ENCODE measurements at places on chromosomes 1 and 21. TPM values are rescaled to one million over a fixed set of nuclear protein-coding genes. Genes with fewer than 3 reads are reported as not detected.

Gene LCE1A
- polyA plus RNA-seq, result 1.0 TPM

Gene DCST2
- polyA plus RNA-seq, result 7.8 TPM

Gene CTSE
- 3.1 TPM for polyA plus RNA-seq

Gene DDR2
- 2.1 TPM for polyA plus RNA-seq

Gene DNALI1
- 2.1 TPM for polyA plus RNA-seq

Gene PRDM16
- 0.55 TPM for polyA plus RNA-seq

Gene TIE1
- 8.3 TPM for polyA plus RNA-seq

Gene SLC25A24
- polyA plus RNA-seq, result 13.7 TPM

Gene ORC1
- polyA plus RNA-seq, result 0.96 TPM

Gene ZNF678
- 2.3 TPM for polyA plus RNA-seq
